ENCODE measurements at places on chromosomes 12 and 14.

DNA sequence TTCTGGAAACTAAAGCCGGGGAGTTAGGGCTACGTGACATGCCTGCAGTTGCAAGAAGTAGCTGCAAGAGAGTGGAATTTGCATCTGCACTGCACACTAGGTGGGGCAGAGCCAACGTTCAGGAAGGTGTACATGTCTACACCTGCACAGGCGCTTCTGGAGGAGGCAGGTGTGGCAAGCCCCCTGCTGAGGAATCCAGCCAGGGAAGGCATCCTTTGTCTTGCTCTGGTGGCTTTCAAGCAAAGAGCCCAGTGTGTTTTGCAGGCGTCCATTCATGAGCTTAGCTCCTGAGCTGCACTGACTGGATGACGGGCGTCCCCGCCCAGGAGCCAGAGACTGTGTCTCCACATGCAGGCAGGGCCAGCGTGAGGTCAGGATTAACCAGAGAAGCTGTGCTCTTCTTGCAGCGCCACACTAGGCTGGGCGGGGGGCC is 116.3 kb downstream of the ZFP36L1 start:
- no peak for DNase-seq

DNA sequence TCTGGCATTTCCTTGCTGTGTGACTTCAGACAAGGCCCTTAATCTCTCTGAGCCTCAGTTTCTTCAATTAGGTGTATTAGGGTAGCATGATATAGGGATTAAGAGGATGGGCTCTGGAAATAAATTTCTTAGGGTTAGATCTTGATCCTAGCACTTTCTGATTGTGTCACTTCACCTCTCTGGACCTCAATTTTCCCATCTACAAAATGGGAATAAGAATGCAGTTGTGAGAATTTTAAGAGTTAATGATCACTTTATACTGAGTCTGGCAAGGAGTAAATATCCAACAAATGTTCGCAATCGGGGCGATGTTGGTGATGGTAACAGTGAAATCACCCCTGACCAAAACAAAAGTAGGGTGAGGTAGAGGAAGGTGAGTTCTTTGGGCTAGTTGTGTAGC is 4.0 kb downstream of the RPH3A start:
- no peak for DNase-seq

DNA sequence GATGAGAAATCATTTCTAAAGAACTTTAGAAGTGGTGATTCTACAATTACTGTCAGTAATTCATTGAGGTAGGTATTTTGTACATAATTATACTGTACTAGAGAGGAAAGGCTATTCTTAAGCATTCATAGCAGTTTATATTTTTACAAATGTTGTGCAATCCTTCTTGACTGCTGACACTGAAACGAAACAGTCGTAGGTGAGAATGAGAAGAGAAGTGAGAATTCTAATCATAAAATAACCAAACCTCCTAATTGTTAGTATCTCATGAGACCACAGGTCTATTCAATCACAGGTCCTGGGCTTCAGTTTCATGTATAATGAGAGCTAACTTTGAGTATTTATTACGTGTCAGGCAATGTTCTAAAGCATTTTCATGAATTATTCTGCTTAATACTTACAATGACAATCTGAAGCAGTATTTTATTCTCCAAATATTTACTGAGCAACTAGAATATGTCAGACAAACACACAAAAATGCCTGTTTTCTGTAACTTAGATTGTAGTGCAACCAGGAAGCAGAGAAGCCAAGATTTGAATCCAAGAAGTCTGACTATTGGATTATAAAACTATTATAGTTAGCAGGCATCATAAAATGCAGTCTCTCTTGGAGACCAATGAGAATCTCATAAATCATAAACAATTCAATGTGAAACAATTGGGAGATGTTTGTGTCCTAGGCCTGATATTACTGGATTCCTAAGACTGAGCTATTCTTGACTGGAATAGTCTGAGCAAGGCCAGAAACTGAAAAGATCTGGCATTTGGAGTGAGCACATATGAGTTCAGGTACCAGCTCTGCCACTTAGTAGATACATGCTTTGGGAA is 24.3 kb downstream of the RERG start:
- DNase-seq: no peak

GRCh38 chr12:96986883-96987523 is 79.9 kb downstream of the NEDD1 start:
- DNase-seq: peak; percentile 34

GRCh38 chr14:69040353-69040752 is 61.3 kb upstream of the ACTN1 start:
- DNase-seq: no peak

- no peak for DNase-seq
Observed at GRCh38 chr14:41925409-41925808, 318.7 kb downstream of the LRFN5 start.

GRCh38 chr12:90099288-90099687 is 390.6 kb upstream of the ATP2B1 start:
- DNase-seq: no peak

GRCh38 chr14:104351849-104352492 is 213.6 kb downstream of the KIF26A start:
- no peak for DNase-seq

- DNase-seq: no peak
Observed at GRCh38 chr12:46891306-46891705, 65.5 kb upstream of the SLC38A4 start.

DNA sequence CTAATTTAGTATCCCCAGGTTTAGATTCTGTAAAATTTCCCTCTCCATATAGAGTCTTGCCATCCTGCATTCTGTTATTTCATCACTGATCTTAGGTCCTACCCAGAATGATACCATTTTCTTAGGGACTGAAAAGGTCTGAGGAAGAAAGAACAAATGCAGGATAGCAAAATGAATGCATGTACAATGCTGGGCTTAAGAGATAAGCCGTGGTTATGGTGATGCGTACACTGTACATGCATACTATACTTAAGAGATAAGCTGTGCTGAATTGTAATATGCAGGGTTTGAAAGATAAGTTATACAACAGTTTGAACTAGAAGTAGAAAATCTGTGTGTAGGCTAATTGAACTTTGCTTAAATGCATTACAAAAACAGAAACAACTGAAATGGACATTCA is 416.2 kb downstream of the C12orf50 start:
- no peak for DNase-seq

DNA sequence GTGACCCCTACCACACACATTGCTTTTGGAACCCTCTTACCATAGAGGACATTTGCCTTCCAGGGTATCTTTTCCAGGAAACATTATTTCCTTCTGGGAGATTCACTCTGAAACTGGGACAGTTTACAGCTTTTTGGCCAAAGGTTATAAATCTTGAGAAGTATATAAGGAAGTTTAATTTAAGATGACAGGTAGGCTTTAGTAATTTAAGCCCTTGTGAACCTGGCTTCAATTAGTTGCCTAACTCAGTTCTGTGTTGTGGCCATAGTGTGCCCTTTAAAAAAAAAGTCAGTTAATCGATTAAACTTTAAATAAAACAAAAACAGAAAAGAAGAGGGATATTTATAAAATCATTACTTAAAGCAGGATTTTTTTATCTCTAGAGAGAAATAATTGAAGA is 142.9 kb downstream of the NAV3 start:
- DNase-seq: no peak

DNA sequence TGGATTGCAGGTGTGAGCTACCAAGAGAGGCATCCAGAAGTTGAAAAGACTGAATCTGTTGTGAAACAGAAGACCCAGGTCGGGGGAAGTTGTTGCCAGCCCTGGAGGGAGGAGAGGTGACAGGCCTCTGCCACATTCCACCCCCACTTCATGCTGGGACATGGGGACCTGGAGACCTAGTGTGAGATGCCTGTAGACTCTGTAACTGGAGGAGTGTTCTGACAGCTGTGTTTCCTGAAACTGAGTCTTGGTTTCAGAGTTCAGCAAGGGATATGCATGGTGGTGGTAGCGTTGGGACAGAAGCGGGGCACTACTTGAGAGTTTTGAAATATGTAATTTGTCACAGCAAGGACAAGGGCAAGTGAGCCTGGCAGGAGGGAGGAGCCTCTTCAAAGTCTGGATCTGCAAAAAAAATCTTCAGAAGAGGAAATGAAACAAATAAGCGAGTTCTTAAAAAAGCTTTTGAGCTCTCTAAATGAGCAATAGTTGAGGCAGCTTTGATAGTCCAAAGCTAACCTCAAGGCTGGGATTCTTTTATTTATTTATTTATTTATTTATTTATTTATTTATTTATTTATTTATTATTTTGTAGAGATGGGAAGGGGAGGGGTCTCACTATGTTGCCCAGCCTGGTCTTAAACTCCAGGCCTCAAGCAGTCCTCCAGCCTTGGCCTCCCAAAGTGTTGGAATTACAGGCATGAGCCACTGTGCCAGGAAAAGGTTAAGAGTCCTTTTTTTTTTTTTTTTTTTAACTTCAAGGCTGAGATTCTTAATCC is 58.9 kb upstream of the EEA1 start:
- peak; percentile 93 for DNase-seq

GRCh38 chr14:104864267-104865080 is 594 bp upstream of the CEP170B start:
- DNase-seq: no peak

DNA sequence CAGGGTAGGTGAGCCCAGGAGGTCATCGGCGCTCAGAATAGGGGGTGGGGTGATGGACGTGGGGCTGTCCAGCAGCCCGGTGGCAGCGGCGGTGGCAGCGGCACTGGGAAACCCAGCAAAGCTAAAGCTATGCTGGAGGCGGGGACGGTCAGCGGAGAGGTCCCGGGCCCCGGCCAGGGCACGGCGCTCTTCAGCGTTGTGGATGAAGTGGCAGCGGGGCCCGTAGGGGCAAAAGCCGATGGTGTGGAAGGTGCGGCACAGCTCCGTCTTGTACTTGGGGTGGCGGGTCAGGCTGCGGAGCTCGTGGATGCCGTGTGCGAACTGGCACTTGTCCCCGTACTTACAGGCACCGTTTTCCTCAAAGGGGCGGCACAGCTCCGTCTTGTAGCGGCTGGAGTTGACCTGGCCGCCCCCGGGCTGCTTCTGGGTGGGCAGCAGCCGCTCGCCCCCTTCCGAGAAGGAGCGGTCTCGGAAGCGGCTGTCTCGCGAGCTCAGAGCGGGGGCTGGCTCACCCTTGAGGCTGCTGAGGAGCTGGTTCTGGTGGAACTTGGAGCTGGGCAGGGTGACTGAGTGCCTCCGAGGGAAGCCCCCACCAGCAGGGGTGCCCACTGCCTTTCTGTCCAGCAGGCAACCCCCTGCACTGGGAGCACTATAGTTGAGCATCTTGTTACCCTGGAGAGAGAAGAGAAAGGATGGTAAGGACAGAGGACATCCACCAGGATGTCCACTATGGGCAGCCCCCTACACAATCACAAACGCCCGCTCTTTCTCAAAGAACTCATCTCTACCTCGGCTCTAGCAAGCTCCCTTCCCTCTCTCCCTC is 2.8 kb downstream of the ZFP36L1 start:
- no peak for DNase-seq

- DNase-seq: no peak
Observed at GRCh38 chr14:99454246-99454645, 26.4 kb downstream of the SETD3 start.

DNA sequence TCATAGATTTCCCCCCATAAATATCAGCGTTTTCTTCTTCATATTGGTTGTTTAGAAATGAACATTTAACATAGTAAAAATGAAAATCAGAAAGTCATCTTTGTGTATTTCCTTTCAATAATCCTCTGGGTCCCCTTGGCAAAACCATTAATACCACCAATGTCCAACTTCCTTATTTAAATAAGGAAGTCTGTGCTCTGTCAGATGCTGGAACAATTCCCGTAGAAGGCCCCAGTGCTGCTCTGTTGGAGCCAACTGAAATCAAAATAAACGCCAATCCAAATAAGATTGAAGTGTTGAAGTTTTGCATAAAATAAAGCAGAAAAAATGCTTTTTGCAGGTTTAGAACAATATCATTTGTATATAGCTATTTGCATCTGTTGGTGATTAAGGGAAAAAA is 93.1 kb downstream of the PPM1H start:
- DNase-seq: no peak

DNA sequence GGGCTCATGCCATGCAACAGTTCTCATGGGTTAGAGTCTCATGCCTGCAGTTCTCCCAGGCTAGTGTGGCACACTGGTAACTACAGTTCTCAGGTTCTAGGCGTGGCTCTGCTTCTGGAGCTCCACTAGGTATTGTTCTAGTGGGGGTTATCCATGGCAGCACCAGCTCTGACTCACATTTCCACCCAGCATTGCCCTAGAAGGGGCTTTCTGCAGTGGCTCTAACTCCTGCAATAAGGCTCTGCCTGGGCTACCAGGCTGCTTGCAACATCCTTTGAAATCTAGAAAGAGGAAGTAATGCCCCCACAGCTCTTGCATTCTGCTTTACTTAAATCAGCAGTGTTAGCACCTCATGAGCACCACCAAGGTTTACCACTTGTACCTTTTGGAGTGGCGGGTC is 220.3 kb upstream of the ARID2 start:
- no peak for DNase-seq
